Immature natural killer cell (primary cell): ENCODE measurements at places on chromosomes 12 and 14.

- no peak for DNase-seq
Observed at GRCh38 chr12:67271976-67272375, 2.8 kb downstream of the CAND1 start.

- DNase-seq = no peak
Observed at GRCh38 chr12:132448463-132448820, 41.5 kb upstream of the FBRSL1 start.

DNA sequence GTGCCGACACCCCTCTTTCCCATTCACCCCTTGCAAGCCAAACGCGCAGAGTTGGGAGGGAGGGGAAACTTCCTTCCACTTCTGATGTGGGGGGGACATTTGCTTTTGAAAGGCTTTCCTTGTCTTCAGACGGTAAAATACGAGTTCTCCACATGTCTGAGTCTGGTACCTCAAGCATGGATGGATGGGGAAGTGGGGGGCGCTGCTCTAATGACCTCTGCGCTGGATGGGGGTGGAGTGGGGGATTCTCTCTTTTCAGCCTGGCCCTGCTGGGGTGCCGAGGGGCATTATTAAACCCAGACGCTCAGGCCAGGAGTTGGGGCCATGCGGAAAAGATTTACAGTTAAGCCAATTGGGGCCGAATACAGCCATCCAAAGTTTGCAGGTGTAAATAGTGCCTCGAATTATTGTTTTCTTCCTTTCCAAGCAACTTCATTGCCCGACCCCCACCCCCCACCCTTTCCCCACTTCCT, 9.1 kb upstream of the TBX3 start:
- no peak for DNase-seq

DNA sequence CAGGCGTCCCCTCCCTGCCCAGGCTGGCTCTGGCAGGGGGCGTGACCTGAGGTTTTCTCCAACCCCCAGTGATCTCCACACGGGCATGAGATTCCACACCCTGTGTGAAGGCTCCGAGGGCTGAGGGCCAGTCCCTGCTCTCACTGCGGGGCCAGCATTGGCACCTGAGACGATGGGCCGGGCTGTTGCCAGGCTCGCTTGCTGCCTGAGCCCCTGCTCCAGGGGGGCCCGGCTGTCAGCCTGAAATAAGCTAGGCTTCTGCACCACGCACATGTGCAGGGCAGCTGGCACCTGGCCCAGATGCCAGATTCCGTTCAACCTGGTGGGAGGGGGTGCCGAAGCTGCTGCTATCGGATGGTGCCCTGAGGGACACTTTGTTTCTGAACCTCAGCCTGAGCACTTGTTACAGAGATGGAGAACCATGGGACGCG, 196.5 kb upstream of the PRMT8 start:
- DNase-seq = no peak

GRCh38 chr12:3365463-3366411, 125.3 kb upstream of the PRMT8 start:
- no peak for DNase-seq

- no peak for DNase-seq
Observed at GRCh38 chr12:18158774-18159557, 69.0 kb upstream of the RERGL start.

GRCh38 chr12:54131641-54132280, 57.0 kb downstream of the SMUG1 start:
- DNase-seq = no peak

DNA sequence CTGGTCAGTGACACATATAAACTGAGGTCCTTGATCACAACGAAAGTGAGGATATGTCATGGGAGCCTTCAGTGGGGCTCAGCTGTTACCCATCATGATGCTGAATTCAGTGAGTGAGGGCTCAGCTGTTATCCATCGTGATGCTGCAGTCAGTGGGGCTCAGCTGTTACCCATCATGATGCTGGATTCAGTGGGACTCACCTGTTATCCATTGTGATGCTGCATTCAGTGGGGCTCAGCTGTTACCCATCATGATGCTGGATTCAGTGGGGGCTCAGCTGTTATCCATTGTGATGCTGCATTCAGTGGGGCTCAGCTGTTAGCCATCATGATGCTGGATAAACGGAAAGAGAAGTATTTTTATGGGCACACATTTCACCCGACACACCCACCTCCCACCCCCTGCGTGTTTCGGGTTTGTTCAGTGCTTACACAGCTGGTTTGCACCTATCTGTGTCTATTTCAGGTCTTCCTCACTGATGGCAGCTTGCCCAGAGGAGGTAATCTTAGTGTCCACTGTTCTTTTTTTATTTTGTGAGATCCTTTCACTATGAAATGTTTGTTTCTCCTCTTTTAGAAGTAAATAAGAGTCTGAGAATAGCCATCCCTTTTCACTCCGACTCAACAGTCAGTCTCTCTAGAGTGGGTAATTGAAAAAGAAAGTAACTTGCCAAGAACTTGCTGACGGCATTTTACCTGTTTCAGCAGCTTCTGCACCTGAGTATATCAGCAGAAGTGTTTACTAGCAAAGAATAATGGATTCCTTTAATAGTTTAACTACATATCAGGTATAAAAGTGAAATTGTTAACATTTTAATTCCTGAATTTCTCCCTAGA, 183.0 kb downstream of the ERC1 start:
- DNase-seq = no peak

DNA sequence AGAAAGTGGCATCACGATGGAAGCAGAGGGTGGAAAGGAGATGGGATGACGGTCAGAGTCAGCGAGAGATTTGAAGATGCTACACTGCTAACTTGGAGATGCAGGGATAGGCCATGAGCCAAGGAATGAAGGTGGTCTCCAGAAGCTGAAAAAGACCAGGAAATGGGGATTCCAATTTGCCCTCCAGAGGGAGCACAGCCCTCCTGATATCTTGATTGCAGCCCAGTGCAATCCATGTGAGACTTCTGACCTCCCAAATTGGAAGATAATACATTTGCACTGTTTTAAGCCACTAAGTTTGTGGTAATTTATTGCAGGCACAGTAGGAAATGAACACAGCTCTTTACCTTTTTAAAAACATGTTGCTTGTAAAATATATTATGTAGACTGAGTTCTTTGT, 549.5 kb downstream of the VRK1 start:
- no peak for DNase-seq

DNA sequence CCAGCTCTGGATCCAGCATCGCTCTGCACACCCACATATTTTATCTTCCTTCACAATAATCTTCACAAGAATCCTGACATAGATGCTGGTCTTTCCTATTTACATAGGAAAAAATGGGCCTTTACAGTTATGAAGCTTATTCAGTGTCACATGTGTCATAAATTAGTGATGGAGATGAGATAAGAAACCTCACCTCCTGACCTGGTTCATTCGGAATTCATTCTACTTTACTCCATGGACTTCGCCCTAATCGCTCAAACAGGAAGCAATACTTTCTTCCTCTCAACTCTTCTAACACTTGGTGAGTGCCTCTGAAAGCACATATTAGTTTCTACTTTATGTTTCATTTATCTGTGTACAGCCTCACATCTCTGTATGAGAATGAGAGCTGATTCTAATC, 12.0 kb upstream of the SINHCAF start:
- no peak for DNase-seq

DNA sequence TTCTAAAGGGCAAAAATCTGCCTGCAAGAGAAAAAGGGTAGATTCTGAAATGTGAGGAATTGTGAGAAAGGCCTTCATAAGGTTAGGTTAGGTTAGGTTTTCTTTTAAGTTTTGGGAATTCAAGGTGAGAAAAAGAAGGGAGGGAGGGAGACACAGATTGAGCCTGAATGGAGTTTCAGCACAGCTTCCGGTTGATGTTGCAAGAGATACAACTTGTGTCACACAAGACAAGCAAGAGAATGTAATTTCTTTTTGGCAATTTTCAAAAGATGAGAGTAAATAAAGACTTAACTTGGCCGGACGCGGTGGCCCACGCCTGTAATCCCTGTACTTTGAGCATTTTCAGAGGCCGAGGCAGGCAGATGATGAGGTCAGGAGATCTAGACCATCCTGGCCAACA, 63.8 kb downstream of the CPSF2 start:
- DNase-seq = no peak
